CD4-positive, CD25-positive, alpha-beta regulatory T cell (primary cell): ENCODE measurements at places on chromosomes 2 and 18. TPM values are rescaled to one million over a fixed set of nuclear protein-coding genes. Genes with fewer than 3 reads are reported as not detected.

HRH4 gene
- 0.18 TPM for polyA plus RNA-seq

FEV gene
- polyA plus RNA-seq: not detected

ERBB4 gene
- not detected for polyA plus RNA-seq

LOXHD1 gene
- polyA plus RNA-seq: not detected

MC4R gene
- not detected for polyA plus RNA-seq

KCNF1 gene
- polyA plus RNA-seq: not detected

SERPINB4 gene
- polyA plus RNA-seq: not detected

ATF2 gene
- 39.6 TPM for polyA plus RNA-seq

RNF181 gene
- 263 TPM for polyA plus RNA-seq

DYSF gene
- not detected for polyA plus RNA-seq

CCDC141 gene
- polyA plus RNA-seq: 10.9 TPM

IL1RL2 gene
- not detected for polyA plus RNA-seq

PLGLB2 gene
- polyA plus RNA-seq: 0.23 TPM

SIX3 gene
- not detected for polyA plus RNA-seq

PRKAG3 gene
- not detected for polyA plus RNA-seq

ALPG gene
- polyA plus RNA-seq: not detected

CHST10 gene
- polyA plus RNA-seq: 0.75 TPM

ICA1L gene
- polyA plus RNA-seq: 0.84 TPM

POTEJ gene
- polyA plus RNA-seq: not detected

SFT2D3 gene
- 4.5 TPM for polyA plus RNA-seq

GKN1 gene
- not detected for polyA plus RNA-seq

IL18R1 gene
- 11.7 TPM for polyA plus RNA-seq

ABCB11 gene
- polyA plus RNA-seq: not detected

STPG4 gene
- polyA plus RNA-seq: not detected

TXNDC2 gene
- polyA plus RNA-seq: not detected

DSEL gene
- polyA plus RNA-seq: 0.01 TPM

CXCR1 gene
- 0.94 TPM for polyA plus RNA-seq

PXDN gene
- polyA plus RNA-seq: not detected

HOXD8 gene
- not detected for polyA plus RNA-seq
